NCI-H526 treated with DMSO at 0.1 percent for 48 hours (cell line): ENCODE measurements at places on chromosomes 11 and 22.

GRCh38 chr11:64123679-64124078 is 42.2 kb downstream of the MACROD1 start:
- no peak for DNase-seq

GRCh38 chr11:67160872-67161783 is 42.1 kb downstream of the KDM2A start:
- DNase-seq, result no peak

GRCh38 chr11:20075627-20076026 is 84.6 kb downstream of the DBX1 start:
- DNase-seq, result no peak

- no peak for DNase-seq
Observed at GRCh38 chr22:37884420-37884819, 21.7 kb upstream of the MICALL1 start.

DNA sequence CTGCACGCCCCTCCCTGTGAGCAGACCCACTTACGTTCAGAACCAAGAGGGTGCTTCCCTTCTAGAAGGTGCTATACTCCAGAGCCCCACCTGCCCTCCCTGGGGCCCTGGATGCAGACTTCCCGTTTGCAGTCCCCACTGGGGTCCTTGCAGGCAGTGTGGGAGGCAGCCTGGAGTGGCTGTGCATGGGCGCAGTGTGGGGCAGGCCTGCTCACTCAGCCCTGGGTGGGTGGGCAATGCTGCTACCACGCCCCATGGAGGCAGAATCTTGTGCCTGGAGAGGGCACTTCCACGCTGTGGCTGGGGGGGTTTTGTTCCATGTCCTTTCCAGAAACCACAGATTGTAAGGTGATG is 116.2 kb downstream of the KCNQ1OT1 start:
- DNase-seq, result no peak

GRCh38 chr11:73549376-73549775 is 48.5 kb downstream of the FAM168A start:
- no peak for DNase-seq

GRCh38 chr22:50260801-50261614 is 475 bp downstream of the MAPK12 start:
- DNase-seq, result no peak

GRCh38 chr11:64926689-64927088 is 2.2 kb downstream of the PPP2R5B start:
- no peak for DNase-seq

DNA sequence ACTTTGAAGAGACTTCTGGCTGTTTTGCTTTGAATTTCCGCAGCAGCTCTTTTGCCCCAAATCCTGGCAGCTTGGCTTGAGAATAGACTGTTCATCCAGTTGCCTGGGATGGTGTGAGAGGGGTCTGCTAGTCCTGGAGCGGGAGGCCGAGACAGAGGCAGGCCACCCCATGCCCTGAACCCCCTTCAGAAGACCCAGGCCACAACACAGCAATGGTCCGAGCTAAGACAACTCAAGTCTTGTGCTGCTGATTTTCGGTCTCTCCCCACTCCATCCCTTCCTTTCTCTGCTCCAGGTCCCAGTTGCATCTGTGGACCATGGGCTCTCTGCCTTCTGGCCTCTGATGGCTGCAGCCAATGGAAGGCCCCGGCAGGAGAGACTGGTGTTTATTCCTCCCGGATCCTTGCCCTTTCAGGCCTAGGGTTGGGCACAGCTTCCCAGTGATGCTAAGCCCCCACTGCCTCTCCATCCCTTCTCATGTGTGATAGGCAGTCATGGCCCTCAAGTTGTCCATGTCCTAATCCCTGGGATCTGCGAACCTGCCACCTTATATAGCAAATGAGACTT is 31.9 kb upstream of the TP53I11 start:
- DNase-seq, result no peak

DNA sequence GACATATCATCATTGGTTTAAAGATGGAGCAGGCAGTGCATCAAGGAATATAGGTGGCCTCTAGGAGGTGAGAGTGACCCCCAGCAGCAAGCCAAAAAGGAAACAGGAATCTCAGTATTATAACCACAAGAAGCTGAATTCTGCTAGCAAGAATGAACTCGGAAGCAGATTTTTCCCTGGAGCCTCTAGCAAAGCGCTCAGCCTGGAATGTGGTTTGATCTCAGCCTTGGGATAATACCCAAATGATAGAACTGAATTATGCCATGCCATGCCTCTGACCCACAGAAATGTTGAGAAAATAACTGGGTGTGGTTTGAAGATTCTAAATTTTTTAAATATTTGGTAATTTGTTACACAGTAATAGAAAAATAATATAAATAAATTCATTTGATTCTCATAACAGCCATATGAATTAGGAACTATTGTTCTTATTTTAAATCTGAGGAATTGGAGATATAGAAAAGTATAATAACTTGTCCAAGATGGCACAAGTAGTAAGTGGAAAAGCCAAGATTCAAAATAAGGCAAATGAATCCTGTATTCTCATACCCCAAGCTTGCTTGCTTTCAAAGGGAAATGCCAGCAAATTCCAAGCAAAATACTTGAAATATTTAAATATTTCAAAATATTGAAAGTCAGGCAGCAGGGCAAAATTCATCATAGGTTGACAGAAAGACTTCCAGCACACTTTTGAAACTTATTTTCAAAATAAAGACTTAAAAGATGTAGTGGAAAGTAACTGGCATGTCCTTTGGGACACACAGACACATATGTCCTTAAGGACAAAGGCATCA is 567.4 kb downstream of the KCNA4 start:
- no peak for DNase-seq

GRCh38 chr11:69848201-69848600 is 29.0 kb upstream of the FGF3 start:
- no peak for DNase-seq

- no peak for DNase-seq
Observed at GRCh38 chr22:19271856-19272535, 19.5 kb downstream of the CLTCL1 start.
